Fibroblast of the conjunctiva (primary cell): ENCODE measurements at places on chromosomes 5 and 9.
A peak's percentile ranks its signal among the peaks of the same experiment; 100 is the strongest.

DNA sequence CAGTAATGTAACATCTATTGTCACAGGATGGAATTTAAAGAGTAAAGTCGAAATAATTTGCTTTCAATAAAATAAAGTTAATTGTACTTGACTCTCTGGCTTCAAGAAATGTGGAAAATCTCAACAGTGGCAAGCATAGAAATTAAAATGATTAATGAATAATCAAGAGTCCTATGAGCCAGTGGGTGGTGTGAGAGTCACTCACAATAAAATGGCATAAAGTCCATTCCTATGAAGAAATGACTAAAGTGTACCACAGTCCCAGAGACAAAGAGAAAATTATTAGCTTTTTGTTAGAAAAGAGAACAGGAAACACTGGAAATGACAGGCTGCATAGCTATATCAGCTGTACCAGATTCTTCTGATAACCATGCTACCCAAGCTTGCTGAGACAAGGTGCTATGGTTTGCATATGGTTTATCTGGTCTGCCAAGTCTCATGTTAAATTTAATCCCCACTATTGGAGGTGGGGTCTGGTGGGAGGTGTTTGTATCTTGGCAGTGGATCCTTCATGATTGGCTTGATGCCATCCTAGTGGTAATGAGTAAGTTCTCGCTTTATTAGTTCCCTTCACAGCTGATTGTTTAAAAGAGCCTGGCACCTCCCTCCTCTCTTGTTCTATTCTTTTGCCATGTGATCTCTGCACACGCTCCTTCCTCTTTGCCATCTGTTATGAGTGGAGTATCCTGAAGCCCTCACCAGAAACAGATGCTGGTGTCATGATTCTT, 647.7 kb upstream of the ITGA1 start:
- no peak for DNase-seq

GRCh38 chr5:22577006-22577405, 276.1 kb downstream of the CDH12 start:
- no peak for DNase-seq

- peak; percentile 18 for DNase-seq
Observed at GRCh38 chr5:135462304-135462703, 10.2 kb upstream of the TIFAB start.

DNA sequence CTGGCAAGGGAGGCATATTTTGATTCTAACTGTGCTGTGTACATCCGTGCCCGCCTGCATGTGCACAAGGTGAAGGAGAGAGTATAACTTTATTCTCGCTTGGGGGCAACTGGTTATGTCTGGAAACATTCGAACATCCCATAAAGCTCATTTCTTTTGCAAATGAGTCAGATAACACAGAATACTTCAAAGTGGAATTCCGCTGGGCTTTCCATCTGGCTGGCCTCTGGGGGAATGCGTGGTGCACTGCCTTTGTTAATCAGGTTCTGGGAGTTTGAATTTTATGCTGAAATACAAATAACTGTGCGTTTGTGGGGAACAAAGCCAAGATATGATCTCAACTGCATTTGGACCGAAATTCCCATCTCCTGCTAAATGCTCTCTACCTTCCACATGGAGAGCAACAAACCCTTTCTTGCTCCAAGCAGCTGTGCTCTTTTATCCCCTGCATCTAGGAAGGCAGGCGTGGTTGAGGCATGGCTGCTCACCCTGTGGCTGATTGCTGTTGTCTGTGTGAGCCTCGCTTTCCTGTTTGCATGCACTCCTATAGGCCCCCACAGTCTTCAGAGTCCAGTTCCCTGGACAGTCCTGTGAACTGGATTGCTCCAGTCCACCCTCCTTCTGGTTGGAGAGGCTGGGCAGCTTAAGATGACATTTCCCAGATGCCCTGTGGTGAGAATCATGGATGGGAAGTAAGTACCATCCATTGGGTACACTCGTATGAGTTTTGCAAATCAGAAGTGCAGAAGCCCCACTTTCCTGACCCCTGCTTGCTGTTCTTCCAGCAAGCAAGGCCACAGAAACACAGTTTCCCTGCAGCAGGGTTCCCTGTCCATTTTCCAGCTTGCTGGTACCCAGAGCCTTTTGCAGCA, 82.9 kb upstream of the ALDH1B1 start:
- DNase-seq = no peak

- no peak for DNase-seq
Observed at GRCh38 chr5:126182971-126183695, 240.1 kb upstream of the GRAMD2B start.

DNA sequence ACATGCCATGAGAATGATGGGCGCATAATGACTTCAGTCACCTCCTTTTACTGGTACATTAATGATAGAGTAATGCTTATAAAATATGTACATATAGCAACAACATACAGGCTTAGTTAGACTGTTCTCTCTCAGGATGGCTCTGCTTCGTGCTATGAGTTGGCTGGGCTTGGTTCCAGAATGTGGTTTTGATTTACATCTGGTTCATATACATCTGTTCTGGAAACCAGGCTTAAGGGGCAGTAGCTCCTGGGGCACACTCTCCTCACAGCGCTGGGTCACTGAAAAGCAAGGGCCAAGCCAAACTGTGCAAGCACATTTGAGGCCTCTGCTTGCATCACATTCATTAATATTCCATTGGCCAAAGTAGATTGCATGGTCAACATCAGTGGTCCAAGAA, 44.9 kb downstream of the PCSK1 start:
- peak; percentile 85 for DNase-seq

GRCh38 chr5:147403651-147404640, 105.9 kb downstream of the DPYSL3 start:
- DNase-seq = peak; percentile 86
